ENCODE measurements at places on chromosomes 2 and 18.

- no peak for DNase-seq
Observed at GRCh38 chr2:174693344-174693743, 70.9 kb downstream of the CHRNA1 start.

GRCh38 chr18:37871561-37871960 is 306.0 kb upstream of the CELF4 start:
- no peak for DNase-seq

DNA sequence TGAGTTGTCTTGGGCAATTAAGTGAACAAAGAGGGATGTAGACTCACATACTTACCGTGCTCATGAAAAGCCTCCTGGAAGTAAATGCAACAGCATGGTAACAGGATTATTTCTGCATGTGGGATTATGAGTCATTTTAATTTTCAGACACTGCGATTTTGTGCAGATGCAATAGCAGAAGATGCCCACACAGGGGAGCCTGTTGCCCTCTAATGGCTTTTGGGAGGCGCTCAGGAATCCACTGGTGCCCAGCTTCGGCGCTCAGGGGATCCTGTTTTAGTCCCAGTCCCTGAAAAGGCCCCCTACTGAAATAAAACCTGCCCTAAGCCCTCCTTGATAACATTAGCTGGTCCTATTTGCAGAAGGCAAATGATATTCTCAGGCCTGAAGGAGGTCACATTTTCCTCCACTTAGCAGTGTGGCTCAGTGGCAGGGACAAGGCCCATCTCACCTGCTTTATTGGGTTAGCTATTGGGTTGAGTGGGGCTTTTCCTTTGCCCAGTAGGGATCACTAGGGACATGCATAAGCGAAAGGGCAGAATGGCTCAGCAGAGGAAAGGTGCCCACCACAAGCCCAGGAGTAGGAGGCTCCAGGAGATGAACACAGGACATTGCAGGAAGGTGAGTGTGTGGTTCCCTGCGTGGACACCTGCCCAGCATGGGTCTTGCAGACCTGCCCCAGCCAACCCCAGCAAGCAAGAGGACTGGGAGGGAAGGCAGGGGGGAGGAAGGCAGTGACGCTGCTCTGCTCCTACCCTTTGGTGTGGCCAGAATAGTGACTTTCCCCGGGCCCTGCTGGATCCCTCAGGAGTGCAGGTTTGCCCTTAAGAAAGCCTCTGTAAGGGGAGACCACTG is 26.5 kb upstream of the KCNS3 start:
- no peak for DNase-seq

DNA sequence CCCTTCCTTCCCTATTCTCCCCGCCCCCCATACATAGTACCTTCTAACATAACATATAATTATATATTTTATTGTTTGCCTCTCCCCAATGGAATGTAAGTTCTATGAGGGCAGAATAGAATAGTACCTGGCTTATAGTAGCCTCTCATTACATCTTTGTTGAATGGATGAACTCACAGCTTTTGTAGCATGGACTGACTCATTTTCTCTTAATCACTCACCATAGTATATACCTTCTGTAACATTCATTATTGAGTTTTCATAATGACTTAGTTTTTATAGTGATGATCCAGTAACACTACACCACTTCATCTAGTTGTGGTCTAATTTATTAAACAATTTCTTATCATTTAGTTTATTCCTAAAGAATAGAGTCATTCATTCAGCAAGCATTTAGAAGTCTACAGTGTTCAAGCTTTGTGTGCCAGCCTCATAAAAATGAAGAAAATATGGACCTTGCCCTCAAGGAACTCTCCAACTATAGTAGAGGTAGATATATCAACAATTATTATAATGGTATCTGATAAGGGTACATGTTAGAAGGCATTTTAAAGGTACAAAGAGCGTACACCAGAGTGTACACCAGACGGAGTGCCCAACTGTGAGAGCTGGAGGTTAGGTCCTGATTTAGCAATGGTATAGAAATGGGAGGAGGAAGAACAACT is 31.1 kb downstream of the NCOA1 start:
- no peak for DNase-seq

DNA sequence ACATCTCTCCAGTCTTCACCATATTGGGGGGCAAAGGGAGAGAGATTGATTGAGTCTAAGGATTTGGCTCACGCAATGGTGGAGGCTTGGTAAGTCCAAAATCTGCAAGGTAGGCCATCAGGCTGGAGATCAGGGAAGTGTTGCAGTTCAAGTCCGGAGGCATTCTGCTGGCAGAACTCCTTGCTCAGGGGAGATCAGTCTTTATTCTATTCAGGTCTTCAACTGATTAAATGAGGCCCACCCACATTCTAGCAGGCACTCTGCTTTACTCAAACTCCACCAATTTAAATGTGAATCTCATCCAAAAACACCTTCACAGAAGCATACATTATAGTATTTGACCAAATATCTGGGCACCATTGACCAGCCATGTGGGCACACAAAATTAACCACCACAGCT is 21.4 kb downstream of the SMYD1 start:
- no peak for DNase-seq

DNA sequence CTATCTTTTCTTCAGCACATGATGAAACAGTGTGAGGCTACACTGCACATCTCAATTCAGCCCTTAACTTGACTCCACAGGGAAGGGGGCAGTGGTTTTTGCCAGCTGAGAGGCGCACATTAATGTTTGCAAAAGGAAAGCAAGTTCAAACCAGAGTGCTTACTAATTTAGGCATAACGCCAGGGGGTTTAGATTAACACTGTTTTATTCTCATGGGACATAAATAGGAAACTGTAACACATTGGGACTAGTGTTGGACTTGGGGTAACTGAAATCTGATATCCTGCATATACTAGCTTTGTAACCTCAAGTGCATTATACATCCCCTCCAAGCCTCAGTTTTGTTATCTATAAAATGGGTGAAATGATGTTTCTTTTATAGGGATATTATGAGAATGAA is 821.2 kb upstream of the ID2 start:
- DNase-seq = no peak

GRCh38 chr18:30709595-30709994 is 332.9 kb downstream of the DSC3 start:
- DNase-seq = no peak

DNA sequence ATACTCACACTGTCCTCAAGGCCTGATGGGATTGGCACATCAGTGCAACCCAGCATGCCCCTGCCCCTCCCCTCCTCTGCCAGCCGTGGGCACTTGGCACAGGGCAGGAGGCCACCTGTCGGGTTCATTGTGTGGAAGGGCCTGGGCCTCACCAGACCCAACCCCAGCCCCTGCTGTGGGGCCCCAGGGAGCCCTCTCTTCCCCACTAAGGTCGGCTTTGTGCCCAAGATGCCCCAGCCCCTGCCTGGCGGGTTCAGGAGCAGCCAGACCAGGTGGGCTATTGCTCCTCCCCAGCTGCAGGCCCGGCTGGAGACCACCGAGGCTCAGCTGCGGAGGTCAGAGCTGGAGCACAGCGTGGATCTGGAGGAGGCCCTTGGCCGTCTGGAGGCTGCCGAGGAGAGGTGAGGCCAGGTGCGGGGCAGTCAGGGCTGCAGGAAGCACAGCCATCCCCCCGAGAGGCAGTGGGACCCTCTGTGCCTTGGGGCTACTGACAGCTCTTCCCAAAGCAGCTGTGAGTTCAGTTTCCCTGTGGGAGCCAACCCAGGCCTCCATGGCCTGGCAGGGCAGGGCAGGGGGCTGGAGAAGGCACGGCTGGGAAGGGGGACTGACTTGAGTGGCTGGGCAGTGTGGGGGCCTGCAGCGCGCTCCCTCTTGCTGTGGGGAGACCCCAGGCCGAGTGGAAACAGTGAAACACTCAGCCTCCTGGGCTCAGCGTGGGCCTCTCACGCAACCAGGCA is 16.3 kb downstream of the CROCC2 start:
- DNase-seq = no peak

DNA sequence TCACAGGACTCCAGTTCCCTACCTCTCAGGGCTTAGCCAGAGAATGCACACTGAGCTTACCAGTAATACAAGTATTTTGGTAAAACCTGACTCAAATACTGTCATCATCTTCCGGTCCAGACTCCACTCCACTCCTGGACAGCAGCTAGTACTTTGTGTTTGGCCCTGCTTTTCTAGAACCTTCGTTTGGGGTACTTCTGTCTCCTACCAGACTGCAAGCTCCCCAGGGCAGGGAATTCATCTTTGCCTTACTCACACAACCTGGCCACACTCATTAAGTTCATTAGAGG is 108.9 kb upstream of the CDC42EP3 start:
- no peak for DNase-seq

- no peak for DNase-seq
Observed at GRCh38 chr2:2848198-2848597, 517.1 kb upstream of the MYT1L start.

GRCh38 chr2:156589381-156590079 is 153.4 kb downstream of the GPD2 start:
- DNase-seq = no peak

- DNase-seq = no peak
Observed at GRCh38 chr2:190408538-190409271, 550 bp downstream of the MFSD6 start.

GRCh38 chr2:168944065-168944464 is 43.0 kb downstream of the G6PC2 start:
- no peak for DNase-seq

GRCh38 chr2:77156599-77156998 is 365.6 kb downstream of the LRRTM4 start:
- DNase-seq = no peak

- no peak for DNase-seq
Observed at GRCh38 chr2:174608866-174609214, 11.2 kb upstream of the WIPF1 start.

GRCh38 chr2:21620771-21621170 is 497.0 kb downstream of the TDRD15 start:
- no peak for DNase-seq

DNA sequence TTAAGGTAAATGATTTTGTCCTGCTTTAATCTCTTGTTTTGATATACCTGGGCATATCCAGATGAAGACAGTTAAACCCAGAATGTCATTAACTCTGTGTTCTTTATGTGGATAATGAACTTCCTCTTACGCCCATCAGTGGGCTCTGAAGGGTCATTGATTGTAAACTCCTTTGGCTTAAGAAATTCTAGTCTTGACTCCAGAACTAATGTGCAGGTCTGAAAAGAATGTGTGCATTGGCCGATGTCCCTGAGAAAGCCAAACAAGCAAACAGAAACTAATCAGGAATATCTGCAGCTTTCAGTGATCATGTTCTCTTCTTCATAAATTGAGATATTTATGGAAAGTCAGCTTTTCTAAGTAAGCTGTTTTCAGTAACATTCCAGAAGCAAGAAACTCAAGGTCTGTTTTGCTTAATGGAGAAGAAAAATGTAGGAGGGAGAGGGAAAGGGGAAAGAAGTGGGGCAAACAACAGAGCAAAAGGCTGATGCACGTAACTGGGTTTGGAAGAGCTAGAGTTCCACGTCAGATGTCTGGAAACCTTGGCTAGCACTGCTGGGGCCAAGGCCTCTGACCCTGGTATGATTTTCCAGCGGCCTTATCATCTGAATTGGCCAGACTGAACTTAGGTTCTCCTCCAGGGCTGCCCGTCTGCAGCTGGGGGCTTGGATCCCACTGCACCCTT is 61.3 kb upstream of the FHL2 start:
- DNase-seq = no peak

DNA sequence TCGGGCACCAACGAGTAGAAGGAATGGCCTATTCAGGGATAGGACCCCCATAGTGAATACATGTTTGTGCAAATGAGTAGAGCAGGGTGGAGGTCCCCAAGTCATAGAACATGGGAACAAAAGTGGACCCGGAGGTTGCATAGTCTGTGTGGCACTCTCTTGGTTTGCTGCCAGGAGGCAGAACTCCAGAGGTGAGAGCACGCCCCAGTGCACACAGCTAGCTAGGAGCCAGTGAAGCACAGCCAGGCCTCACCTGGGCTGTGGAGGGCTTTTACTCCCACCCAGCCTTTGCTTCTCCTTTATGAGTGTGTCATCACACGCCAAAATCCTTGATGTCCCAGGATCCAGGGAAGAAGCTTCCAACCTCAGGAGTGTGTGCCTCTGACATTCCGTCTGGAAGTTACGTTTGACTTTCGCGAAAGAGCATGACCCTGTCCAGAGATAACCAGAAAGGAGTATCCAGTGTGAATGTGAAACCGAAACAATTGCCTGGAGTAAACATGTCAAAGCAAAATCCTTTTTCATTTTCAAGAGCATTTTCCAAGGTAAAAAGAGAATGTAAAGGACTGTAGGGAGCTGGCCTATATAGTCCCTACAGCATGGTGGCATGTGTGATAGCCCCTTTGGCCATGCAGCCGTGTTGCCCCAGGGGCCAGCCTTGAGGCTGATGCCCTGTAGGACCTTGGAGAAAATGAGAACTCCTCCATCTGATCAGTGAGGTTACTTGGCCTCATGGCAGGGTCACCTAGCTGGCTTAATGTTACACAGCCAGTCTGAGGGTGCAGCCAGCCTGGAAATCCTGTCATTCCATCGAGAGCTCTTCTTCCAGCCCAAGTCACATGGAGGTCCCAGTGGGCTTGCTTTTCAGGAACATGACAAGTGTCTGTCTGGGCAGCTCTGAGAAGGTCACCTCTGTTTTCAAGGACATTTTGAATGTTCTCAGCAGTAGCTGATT is 8.8 kb downstream of the TRIB2 start:
- DNase-seq = no peak

- no peak for DNase-seq
Observed at GRCh38 chr2:2244508-2244907, 86.6 kb downstream of the MYT1L start.

GRCh38 chr2:85888684-85889626 is at the start of gene ST3GAL5:
ST3GAL5 (minus strand) TSS chr2:85888990; CDS start chr2:85888905, 85 bp downstream.
- DNase-seq = no peak

GRCh38 chr2:106708209-106708608 is 177.8 kb downstream of the ST6GAL2 start:
- DNase-seq = no peak

DNA sequence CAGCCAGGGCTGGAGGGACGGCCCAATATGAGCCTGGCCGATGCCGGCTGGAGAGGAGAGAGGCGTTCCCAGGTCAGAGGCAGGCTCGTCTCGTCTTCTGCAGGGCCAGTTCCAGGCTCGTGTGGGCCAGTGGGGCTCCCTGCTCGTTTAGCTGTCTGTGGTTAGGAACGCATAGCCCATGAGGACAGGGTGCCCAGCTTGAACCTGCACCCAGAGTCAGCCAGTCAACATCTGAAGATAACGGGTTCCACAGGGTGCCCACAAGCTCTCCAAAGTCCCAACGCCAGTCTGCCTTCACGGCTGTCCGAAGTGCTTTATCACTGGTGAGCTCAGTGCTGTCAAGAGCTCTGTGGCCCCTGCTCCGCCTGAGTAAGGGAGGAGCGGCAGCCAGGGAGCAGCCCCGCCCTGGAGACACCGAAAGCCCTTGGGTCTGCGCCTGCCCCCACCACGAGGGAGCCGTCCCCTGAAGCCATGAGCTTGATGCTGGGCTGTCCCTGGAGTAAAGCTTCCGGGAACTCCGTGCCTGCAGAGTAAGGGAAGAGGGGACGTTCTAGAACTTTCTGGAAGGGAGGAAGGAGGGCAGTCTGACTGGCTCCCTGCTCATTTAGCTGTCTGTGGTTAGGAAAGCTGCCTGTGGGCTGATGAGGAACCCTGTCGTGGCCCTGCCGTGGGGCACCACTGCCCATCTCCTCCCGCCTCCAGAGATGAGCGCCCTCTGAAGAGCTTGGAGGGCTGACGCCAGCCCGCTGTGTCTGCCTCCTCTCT is 2.7 kb upstream of the HSBP1L1 start:
- no peak for DNase-seq

GRCh38 chr2:88049622-88050021 is 6.0 kb downstream of the KRCC1 start:
- DNase-seq = no peak

GRCh38 chr2:24435391-24436316 is 55.4 kb upstream of the NCOA1 start:
- DNase-seq = no peak
